ENCODE measurements at places on chromosomes 7 and 10. TPM values are rescaled to one million over a fixed set of nuclear protein-coding genes. Genes with fewer than 3 reads are reported as not detected.

- H3K36me3 ChIP-seq = no peaks in the 10 kb centered on the region
- H3K27ac ChIP-seq = peak overlapping the region; percentile 94
- DNase-seq = no peak
- peak overlapping the region; percentile 26 for H3K4me3 ChIP-seq
- H3K27me3 ChIP-seq = no peaks in the 10 kb centered on the region
These were observed 30.7 kb upstream of the EPC1 start for GRCh38 chr10:32377458-32378259.

NPTX2 gene
- total RNA-seq = 7.2 TPM

GRCh38 chr7:46525876-46526275, 604.8 kb upstream of the IGFBP3 start:
- H3K27me3 ChIP-seq = no peaks in the 10 kb centered on the region
- H3K36me3 ChIP-seq = no peaks in the 10 kb centered on the region
- H3K4me3 ChIP-seq = no peak overlapping the region

TBXAS1 gene
- total RNA-seq = 8.0 TPM

MASTL gene
- total RNA-seq = 3.7 TPM

DNA sequence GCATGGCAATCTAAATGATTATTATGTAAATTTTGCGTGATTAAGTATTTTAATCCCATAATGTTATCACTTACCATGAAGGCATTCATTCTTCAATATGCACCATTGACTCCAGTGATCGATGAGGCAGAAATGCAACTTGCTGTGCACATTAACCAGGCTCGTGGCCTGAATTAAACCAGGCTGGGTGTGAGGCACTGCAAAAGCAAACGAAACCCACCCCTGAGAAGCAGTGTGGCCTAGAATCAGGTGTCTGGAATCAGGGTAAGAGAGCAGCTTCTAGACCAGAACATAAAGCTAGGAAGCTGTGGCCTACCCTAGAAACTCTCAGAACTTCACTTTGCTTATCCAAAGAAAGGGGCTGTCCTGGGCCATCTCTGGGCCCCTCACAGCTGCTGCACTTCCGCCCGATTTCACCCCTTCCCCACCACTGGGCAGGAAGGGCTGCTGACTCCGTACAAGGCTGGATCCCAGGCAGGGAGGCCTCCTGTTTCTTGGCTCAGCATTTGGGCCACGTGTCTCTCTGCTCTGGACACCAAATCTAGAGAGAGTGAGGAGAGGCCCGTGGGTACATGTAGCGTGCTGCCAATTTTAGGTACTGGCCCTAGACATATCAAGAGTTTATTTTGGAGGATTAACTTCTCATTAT, 4.4 kb downstream of the PTPRE start:
- no peaks in the 10 kb centered on the region for H3K4me1 ChIP-seq
- H3K27me3 ChIP-seq = no peaks in the 10 kb centered on the region
- no peak overlapping the region for H3K4me3 ChIP-seq
- H3K27ac ChIP-seq = no peak overlapping the region
- no peak for DNase-seq
- no peaks in the 10 kb centered on the region for H3K36me3 ChIP-seq

- no peaks in the 10 kb centered on the region for H3K36me3 ChIP-seq
- no peak overlapping the region for H3K27ac ChIP-seq
- no peak overlapping the region for H3K4me3 ChIP-seq
- DNase-seq = no peak
These were observed 14.2 kb downstream of the SNX8 start for GRCh38 chr7:2299870-2300512.

DNA sequence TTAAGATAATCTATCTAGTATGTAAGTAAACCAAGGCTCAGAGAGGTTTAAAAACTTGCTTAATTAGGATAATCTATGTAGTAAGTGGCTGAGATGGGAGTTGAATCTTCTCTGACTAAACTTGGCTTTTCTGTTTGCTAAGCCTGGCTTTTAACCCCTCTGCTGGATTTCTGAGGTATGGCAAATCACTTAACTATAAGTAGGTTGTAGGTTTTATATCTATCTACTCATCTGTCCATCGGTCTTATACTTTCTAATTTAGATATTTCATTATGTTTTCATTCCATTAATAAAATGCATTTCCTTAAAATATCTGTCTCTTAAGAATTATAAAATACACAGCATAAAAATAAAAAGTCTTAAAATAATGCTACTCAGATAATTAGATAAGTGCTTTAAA, 59.4 kb downstream of the ST7 start:
- no peak overlapping the region for H3K27ac ChIP-seq
- DNase-seq = no peak
- H3K36me3 ChIP-seq = no peaks in the 10 kb centered on the region
- H3K27me3 ChIP-seq = no peaks in the 10 kb centered on the region
- H3K4me1 ChIP-seq = peaks cover 3% of the 10 kb centered on the region

DNA sequence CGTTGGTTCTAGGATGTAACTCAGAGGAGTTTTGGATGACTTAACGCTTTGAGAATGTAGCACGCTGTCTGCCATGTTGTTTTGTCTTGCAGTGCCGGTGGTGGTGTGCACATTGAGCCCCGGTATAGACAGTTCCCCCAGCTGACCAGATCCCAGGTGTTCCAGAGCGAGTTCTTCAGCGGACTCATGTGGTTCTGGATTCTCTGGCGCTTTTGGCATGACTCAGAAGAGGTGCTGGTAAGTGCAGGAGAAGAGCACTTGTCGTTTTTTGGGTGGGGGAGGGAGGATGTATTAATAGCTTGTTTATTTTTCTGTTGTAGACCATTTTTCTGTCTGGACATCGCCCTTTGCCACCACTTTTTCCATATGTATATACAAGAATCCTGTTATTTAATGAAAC, 6.3 kb downstream of the NDUFB2 start:
- no peaks in the 10 kb centered on the region for H3K36me3 ChIP-seq
- H3K4me1 ChIP-seq = no peaks in the 10 kb centered on the region
- no peak overlapping the region for H3K4me3 ChIP-seq

GRCh38 chr10:6213257-6213905, 10.6 kb downstream of the PFKFB3 start:
- H3K27ac ChIP-seq = no peak overlapping the region
- no peak for DNase-seq
- no peaks in the 10 kb centered on the region for H3K27me3 ChIP-seq
- H3K36me3 ChIP-seq = peaks cover 3% of the 10 kb centered on the region
- H3K4me1 ChIP-seq = no peaks in the 10 kb centered on the region
- H3K4me3 ChIP-seq = no peak overlapping the region

DNA sequence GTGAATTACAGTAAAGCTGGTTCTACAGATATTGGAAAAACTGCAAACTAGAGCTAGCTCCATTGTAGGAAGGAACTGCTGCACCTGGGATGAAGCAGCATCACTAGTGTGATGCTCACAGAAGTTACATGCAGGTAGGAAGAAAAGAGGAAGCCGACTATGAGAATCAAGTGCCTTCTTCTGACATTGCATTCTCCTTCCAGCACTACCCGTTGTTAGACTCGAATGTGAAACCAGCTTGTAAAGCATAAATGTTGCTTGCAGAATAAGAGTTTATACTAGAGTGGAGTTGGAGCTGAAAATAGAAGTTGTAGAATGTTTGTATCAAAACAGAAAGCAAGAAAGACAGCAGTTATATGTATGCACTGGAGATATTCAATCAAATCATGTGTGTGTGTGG, 49.9 kb downstream of the TRIM24 start:
- no peak overlapping the region for H3K4me3 ChIP-seq
- no peaks in the 10 kb centered on the region for H3K27me3 ChIP-seq
- no peak overlapping the region for H3K27ac ChIP-seq
- H3K36me3 ChIP-seq = no peaks in the 10 kb centered on the region

SUN3 gene
- not detected for total RNA-seq

GRCh38 chr10:27822301-27822700, 76.7 kb upstream of the MKX start:
- no peaks in the 10 kb centered on the region for H3K27me3 ChIP-seq
- peaks cover 6% of the 10 kb centered on the region for H3K4me1 ChIP-seq
- no peak for DNase-seq

DNA sequence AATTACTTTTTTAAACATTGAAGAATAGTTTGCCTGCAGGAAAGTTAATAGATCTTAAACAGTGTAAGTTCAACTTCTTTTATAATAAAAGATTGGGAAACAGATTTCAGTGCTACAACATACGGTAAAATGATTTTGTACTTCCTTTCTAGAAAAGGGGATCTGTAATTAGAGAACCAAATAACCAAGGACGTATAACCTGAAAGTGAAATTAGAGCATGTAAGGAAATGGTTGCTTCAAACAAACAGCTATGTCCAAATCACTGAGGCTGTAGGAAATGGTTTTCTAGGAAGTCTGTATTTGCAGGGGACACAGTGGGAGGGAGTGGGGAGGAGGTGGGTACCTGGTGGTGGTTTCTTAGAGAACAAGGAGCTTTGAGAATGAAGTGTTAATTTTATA, 57.9 kb upstream of the EXOC6 start:
- no peak overlapping the region for H3K4me3 ChIP-seq
- no peaks in the 10 kb centered on the region for H3K27me3 ChIP-seq
- no peak for DNase-seq
- H3K36me3 ChIP-seq = no peaks in the 10 kb centered on the region

- no peaks in the 10 kb centered on the region for H3K4me1 ChIP-seq
- no peaks in the 10 kb centered on the region for H3K36me3 ChIP-seq
- DNase-seq = no peak
- no peak overlapping the region for H3K4me3 ChIP-seq
These were observed 11.1 kb downstream of the DPY19L1 start for GRCh38 chr7:35026150-35026549.
